Mesothelial cell of epicardium (in vitro differentiated cells): ENCODE measurements at places on chromosomes 2 and 18. TPM values are rescaled to one million over a fixed set of nuclear protein-coding genes. Genes with fewer than 3 reads are reported as not detected.

DNA sequence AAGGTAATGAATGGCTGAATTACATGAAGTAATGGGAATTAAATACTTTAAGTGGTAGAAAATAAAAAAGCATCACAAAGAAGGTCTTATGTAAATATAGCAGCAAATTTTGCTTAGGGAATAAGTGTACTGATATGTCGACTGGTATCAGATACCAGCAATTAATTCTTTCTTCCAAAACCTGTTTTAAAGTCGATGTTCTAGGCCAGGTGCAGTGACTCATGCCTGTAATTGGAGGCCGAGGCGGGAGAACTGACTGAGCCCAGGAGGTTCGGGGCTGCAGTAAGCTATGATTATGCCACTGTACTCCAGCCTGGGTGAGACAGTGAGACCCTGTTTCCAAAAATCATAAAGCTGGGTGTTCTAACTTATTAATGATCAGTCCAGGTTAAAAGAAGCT, 30.3 kb downstream of the SP3 start:
- no peak for DNase-seq

GRCh38 chr2:7881466-7881865, 800.4 kb upstream of the ID2 start:
- no peak for DNase-seq

Gene CKAP2L
- 8.4 to 8.9 TPM (median 8.6 TPM) in 3 replicates for total RNA-seq

DNA sequence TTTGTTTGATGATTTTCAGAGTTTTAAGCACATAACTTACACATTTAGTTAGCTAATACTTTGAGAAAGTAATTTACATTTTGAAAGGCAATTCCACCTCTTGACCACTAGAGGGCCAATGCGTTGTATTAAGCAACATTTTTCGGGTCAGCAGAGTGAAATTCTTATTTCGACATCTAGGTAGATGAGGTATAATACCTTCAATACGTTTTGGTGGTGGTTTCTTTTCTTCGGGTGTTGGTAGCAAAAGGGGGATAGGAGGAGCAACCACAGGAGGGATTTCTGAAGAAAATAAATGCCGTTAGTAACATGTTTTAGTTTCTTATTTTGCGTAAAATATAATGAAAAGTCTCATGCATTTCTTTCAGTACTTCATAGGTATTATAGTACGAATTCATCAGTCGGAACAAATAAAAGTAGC, 106.3 kb downstream of the TTN start:
- DNase-seq = no peak

- DNase-seq = no peak
Measured at GRCh38 chr2:123693836-123694235, 331.3 kb upstream of the CNTNAP5 start.

GRCh38 chr18:70693246-70693645, 404.4 kb downstream of the SOCS6 start:
- no peak for DNase-seq

DNA sequence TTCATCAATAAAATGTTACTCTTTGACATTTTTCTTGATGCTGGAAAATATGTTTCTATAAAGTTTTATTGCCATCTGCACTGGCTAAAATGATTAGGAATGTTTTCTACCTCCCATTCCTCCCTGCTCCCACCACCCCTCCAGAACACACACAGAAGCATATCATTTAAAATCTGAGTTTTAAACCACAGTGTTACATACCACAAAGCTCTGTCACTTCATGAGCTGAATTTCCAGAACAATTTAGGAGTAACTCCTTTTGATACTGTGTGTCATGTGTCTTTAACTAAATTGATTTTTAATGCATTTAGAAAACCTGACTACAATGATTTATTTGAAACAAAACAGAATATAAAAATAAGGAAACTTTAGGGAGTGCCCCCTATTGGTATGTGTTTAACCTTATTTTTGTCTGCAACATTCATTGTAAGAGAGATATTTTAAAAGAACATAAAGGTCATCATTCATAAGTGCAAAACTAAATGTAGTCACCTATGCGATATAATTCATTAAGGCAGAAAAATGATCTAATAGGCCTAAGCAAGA, 52.0 kb downstream of the FEZ2 start:
- DNase-seq = no peak

Gene IDH1
- total RNA-seq = 82.9 to 89.3 TPM (median 87.7 TPM) in 3 replicates

DNA sequence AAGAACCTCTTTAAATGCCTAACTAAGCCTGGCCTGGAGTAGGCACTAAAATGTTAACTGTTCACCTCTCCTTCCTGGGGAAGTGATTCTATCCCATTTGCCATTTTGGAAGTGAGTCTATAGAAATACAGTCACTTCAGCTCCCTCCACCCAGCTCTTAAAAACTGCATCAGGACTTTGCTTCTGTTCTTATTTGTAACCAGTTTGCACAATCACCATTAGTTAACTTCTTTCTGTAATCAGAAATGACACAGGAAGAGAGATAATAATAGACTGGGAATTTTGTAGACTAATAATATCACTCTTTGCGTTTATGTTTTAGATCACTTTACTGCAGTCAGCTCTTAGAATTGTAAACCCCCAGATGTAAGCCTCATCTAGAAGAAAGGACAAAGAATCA, 16.0 kb upstream of the MARCO start:
- no peak for DNase-seq

DNA sequence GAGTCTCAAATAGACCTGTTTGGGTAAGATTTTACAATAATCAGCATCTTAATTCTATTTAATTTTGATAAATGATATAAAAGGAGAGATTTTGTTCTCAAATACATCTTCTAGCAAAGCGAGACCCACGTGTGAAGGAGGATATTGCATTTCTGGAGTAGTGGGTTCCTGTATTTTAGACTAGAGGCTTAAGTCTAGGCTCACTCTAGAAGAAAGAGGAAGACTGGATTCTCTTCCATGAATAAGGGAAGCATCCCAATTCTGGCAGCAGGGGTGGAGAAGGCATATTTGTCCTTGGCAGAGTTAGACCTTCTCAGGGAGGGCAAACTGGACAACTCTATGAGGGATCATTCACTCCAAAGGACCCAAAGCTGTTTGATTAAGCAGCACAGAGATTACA, 11.3 kb upstream of the FAM228A start:
- no peak for DNase-seq
